Suppressor macrophage treated with lipopolysaccharide for 1 hour (primary cell): ENCODE measurements at places on chromosomes 13 and 19.
A peak's percentile ranks its signal among the peaks of the same experiment; 100 is the strongest.

GRCh38 chr13:49584771-49585182 lies 581 bp downstream of the RCBTB1 start:
- no peak for DNase-seq

- DNase-seq, result peak; percentile 3
These were observed 168.3 kb upstream of the RNF113B start for GRCh38 chr13:98345107-98345935.

DNA sequence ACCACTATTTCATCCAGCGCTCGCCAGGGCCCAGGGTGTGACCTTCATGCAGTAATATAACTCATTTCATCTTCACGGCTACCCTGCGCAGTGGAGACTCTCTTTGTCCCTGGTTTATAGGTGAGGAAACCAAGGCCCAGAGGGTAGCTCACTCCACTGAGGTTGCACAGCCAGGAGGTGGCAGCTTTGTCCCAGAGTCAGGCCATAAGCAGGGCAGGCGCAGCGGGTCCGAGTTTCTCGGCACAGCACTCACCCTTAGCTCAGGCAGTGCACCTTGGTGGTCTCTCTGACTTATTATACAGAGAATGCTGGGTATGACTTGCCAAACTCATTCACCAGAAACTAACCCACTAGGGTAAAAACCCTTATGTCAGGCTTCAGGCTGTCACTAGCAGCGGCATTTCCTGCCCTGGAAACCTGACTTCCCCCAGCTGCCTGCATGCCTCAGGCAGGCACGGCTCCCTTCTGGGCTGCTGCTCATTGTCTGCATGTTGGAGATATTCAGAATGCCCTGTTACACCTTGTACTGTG lies 24.5 kb downstream of the PPP5C start:
- no peak for DNase-seq

GRCh38 chr19:34172661-34173192 lies 423 bp downstream of the LSM14A start:
- DNase-seq, result peak; percentile 60

- DNase-seq, result peak; percentile 87
These were observed at the start of gene PGPEP1 for GRCh38 chr19:18340190-18340989. TSS of gene PGPEP1 (plus strand) at chr19:18340598. CDS start at chr19:18340682, 84 bp downstream.

- DNase-seq, result peak; percentile 74
These were observed 28.7 kb downstream of the LACC1 start for GRCh38 chr13:43908156-43909126.

DNA sequence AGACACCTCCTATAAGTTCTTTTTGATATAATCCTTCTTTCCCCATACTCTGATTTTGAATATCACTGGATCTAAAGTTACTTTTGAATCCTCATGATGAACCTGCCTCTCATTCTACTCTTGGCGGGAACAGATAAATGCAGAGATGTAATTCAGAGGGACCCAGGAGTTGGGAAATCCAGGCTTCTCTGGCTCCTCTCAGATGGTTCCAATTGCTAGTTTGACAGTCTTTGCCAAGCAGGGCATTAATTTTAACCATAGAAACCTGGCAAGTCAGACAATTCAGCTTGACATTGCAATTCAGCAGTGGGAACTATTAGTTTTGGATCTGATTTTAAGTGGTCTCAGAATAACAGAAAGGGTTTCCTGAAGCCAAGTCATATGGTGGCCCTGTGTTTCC lies 67.3 kb upstream of the KLF12 start:
- DNase-seq, result no peak

DNA sequence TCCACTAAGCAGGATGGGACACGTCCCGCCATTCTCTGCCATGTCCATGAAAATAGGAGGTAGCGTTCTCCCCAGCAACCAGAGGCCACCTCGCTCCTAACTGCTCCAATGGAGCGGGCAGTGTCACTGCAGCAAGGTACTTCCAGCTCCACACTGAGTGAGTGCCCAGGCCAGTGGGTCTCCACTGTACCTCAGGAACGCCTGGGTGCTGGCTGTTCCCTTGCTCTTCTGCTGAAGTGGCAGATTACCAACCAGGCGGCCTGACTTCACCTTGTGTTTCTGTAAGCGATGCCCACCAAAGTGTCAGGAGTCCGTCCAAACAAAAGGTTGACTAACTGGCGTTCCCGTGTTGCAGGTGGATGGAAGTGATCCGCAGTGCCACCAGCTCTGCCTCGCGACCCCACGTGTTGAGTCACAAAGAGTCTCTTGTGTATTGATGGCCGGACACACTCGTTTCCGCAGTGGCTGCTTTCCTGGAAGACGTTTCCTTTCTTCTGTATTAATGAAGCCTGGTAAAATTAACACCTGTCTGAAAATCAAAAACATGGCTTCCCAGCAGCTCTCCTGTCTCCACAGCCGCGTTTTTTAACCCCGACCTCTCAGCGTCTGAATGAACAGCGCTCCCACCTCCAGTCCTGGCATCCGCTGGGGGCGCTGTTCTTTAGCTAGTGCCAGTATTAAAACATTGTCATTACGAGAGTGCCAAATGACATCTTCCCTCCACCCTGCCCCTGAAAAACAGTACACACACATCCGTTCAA lies 128.8 kb downstream of the STK24 start:
- DNase-seq, result peak; percentile 12

- DNase-seq, result peak; percentile 32
These were observed 18.2 kb upstream of the ZNF543 start for GRCh38 chr19:57302020-57302465.

- no peak for DNase-seq
These were observed 58.3 kb upstream of the ADGRE5 start for GRCh38 chr19:14322889-14323463.

GRCh38 chr19:9936326-9937000 lies at the start of gene OLFM2:
TSS of gene OLFM2 (minus strand) at chr19:9936515. CDS start at chr19:9936366, 149 bp downstream.
- peak; percentile 17 for DNase-seq
